ENCODE measurements at places on chromosomes 3 and 15.

GRCh38 chr3:39147711-39148434 is 5.5 kb downstream of the CSRNP1 start:
- no peak for DNase-seq

DNA sequence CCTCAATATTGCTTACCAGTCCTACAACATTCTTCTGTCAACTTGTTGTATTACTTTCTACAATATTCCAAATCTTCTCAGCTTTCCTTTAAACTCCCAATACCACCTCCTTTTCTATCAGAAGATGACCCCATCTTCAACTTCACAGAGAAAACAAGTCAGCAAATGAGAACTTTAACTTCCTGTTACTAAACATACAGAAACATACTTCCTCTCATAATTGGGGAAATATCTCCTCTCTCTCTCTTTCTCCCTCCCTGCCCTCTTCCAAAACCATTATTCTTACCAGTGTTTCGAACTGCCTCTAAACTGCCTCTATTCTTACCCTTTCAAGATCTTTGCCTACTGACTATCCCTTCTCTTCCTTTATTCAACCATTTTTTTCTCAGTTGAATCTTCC is 1.8 kb upstream of the SNAP23 start:
- no peak for DNase-seq

DNA sequence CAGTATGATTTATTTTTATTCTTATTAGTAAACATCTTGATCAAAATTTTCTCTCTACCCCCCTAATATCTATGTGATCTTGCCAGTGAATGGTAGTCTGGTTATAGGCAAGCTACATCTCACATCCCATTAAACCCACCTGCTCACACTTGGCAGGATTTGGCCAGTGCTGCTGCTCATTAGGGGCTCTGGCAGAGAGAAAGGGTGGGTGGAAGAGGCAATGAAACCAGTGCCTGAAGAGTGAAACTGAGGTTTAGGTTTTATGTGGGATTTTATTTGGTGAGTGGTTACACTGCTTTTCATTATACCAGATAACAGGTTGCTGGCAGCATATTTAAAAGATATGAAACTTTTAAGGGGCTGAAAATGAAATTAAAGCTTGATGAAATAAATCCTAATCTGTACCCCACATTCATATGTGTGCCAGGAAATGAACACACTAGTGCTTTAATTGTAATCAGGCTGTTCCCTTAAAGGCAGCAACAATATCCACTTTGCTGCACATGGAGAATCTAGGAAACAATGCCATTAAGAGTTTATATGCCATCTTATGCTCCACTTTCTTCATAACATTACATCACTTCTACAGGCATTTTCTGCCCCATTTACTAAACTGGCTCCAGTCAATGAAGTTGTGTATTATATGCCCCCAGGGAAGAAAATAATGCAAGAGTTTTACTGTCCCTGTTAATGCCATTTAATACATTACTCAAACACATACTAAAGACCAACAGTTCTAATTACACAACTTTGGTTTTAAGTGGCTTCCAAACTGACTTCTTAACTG is 688.7 kb downstream of the MECOM start:
- DNase-seq = no peak

GRCh38 chr15:60928970-60929369 is 300.1 kb downstream of the RORA start:
- DNase-seq = no peak

DNA sequence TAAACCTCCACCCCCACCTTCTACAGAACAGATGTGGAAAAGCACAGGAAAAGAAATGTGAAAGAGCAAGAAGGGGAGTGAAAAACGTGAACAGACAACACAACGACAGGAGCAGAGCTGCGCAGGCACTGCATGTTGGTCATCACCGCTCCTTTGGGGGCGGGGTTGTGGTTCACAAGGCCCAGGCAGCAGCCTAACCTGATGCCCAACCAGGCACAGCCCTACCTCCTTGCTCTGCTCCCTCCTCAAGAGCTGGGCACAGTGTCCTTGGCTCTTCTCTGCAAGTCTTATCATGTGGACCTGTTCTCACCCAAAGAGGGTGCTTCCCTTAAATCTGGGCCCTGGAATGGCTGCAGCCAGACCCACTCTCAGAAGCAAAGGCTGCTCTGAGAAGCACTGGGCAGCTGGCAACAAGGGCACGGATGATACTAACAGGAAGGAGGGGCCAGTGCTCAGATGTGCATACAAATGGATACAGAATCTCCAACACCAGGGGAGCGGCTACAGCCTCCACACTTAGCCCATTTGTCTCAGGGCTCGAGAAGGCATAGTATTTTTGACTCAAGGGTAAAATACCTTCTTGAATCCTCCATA is 64.6 kb downstream of the DHX30 start:
- DNase-seq = no peak

DNA sequence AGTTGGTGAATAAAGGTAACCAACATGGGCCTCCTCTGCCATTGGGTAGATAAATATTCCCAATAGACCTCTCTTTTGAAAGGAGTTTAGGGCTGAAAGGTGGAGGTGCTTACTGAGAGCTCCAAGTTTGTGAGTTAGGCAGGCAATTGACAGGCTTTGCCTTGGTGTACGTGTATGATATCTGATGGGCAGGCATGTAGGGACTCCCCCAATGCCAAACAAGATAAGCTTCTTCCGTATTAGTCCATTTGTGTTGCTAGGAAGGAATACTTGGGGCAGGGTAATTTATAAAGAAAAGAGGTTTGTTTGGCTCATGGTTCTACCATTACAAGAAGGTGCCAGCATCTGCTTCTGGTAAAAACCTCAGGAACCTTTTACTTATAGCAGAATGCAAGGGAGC is 160.7 kb upstream of the EIF1B start:
- DNase-seq = no peak

DNA sequence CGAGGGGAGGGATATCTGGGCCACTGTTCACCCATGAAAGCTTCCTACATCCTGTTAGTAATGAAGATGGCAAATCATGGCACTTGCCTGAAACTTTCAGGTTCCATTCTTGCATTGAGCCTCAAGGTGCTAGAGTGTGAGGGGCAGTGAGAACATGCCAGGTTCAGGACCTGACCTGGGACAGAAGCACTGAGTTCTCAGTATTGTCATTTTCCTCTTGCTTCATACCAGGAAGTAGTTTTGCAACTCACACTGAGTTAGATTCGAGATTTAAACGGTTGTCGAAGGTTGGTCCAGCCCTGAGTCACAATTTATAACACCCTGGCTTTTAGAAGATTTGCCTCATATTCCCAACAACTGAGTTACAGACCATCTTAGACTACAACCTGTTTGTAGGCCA is 11.8 kb upstream of the MEIS2 start:
- no peak for DNase-seq

DNA sequence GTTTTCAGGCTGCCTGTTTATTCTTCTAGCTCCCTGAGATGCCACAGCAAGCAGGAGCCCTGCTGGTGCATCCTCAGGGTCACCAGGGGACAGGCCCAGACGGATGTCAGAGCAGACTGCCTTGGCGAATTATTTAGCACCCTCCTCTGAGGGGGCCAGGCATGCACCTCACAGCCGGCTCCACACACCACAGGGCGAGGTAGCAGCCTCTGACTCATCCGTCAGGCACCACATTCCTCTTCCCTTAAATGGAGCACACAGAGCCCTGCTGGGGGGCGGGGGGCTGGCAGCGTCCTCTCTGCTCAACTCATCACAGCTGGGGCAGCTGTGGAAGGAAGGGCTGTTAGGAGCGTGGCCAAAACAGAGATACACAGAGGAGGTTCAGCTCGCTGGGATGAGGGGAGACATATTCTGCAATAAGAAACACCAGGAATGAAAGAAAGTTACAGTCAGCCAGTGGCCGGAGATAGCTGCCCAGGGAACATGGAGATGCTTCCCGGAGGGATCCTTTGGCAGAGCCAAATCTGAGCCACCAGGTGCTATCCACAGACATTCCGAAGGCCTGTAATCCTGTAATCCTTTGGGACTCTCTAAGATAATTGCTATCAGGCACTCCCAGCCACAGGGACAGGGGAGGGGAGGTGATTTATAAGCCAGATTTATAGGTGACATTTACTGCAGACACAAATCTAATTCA is 13.9 kb upstream of the PRICKLE2 start:
- no peak for DNase-seq

- no peak for DNase-seq
Observed at GRCh38 chr3:122926322-122926721, 101.2 kb downstream of the SEMA5B start.

GRCh38 chr3:169232863-169233262 is 430.6 kb downstream of the MECOM start:
- no peak for DNase-seq

DNA sequence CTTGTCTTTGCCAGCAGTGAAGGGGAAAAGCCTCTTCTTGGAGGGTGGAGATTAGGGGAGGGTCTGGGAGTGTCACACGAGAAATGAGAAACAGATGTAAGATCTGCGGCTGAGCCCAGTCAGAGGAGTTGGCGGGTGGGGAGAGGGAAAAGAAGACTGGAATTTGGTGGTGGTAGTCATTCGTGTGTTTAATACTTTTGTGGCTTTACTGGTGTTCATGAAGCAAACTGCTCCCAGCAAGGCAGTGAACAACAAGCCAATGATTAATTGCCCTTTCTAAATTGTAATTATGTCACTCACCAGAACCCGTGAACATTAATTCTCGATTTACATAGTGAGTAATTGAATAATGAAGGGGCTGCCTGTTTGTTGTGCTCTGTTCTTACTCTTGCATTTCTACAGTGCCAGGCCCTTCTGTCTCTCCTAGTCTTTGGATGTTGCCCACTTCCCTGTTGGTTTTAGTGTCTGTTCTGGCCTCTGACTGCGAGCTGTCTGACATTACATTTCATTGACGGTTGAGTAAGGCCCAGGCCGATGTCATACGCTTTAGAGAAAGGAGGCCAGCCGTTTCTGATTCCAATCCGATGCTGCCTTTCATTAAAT is 78.0 kb downstream of the CHCHD6 start:
- DNase-seq = no peak

- DNase-seq = no peak
Observed at GRCh38 chr15:39860200-39860599, 59.9 kb downstream of the GPR176 start.

GRCh38 chr15:39127925-39128617 is 452.8 kb upstream of the THBS1 start:
- no peak for DNase-seq

- DNase-seq = no peak
Observed at GRCh38 chr3:37628711-37629301, 232.9 kb upstream of the CTDSPL start.

GRCh38 chr15:97961067-97961954 is 808 bp downstream of the ARRDC4 start:
- no peak for DNase-seq

DNA sequence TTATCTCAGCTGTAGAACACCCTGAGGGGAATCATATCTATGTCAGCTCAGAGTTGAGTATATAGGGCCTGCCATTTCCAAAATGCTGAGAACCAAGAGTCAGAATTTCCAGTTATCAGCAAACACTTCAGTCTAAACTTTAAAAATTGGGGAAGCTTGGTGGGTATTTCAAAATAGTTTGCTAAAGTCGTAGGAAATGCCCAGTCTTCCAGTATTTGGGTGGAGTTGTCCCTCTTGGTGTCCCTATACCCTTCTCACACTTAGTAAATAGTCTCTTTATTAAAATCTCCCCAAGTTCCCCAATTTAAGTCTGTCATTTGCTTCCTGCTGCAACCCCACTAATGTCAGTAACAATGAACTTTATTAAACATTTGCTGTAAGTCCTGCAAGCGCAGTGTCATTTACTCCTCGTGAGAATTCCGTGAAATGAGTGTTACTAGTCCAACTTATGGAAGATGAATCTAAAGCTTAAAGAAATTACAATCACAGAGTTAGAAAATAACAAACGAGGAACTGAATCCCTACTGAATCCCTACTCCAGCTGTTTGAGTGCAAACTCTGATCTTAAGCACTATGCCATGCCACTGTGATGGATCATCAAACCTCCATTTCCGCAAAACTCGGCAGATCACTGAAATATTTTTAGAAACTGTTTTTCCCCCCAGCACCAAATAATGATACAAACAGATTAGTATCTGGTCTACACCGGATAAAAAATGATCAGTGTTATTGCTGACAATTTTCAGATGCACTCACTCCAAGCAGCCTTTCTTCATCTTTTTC is 341.7 kb upstream of the PROK2 start:
- no peak for DNase-seq

GRCh38 chr3:23262766-23263165 is 59.6 kb downstream of the UBE2E2 start:
- DNase-seq = no peak

GRCh38 chr3:61985020-61985419 is 388.3 kb downstream of the FEZF2 start:
- no peak for DNase-seq

- DNase-seq = no peak
Observed at GRCh38 chr3:171788546-171789351, 21.5 kb downstream of the PLD1 start.

GRCh38 chr15:42148808-42149492 is 7.5 kb downstream of the PLA2G4F start:
- no peak for DNase-seq

DNA sequence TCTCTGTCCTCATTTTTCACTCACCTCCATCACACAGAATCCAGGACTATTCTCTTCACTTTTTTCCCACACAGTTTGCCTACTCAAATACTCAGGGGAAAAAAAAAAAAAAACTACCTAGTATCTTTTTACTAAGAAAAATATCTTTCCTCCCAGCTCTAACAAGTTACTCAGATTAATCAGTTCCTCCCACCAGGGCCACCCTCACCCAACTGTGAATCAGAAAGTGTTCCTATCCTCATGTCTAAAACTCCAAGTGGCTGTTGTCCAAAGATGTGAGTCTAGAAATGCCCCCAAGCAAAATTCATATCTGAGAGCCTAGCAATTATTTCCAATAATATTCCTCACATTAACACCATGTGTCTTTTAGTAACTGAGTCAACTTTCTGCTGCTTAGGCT is 268.0 kb downstream of the ERC2 start:
- no peak for DNase-seq

GRCh38 chr3:143811602-143812001 is 36.7 kb downstream of the SLC9A9 start:
- no peak for DNase-seq

- DNase-seq = no peak
Observed at GRCh38 chr3:51057121-51057520, 328.0 kb upstream of the MANF start.
